ENCODE measurements at places on chromosomes 1 and 21. TPM values are rescaled to one million over a fixed set of nuclear protein-coding genes. Genes with fewer than 3 reads are reported as not detected.

DNA sequence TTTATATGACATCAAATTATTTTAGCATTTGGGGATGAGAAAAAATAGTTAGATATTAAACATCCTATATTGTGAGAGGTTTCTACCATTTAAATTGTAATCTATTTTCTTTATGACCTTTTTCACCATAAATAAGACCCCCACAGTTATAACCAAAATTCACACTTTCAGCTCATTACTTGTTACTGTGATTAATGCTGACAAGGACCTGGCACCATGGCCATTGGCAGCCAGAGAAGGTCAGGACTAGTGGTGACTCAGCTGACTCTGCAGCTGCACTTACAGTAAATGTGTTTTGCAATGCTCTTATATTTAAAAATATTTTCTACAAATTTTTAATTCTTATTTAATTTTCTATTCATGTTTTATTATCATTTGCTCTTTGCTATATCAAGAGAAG, 133.3 kb upstream of the C1orf105 start:
- no peak overlapping the region for H3K4me3 ChIP-seq
- H3K27ac ChIP-seq: peak overlapping the region; percentile 46
- H3K36me3 ChIP-seq: no peaks in the 10 kb centered on the region
- H3K4me1 ChIP-seq: peaks cover 8% of the 10 kb centered on the region
- no peaks in the 10 kb centered on the region for H3K27me3 ChIP-seq
- DNase-seq: peak; percentile 39

- no peaks in the 10 kb centered on the region for H3K36me3 ChIP-seq
- H3K27ac ChIP-seq: no peak overlapping the region
- no peak for DNase-seq
- no peak overlapping the region for H3K4me3 ChIP-seq
These were observed 29.6 kb downstream of the SIM2 start for GRCh38 chr21:36728371-36729111.

DNA sequence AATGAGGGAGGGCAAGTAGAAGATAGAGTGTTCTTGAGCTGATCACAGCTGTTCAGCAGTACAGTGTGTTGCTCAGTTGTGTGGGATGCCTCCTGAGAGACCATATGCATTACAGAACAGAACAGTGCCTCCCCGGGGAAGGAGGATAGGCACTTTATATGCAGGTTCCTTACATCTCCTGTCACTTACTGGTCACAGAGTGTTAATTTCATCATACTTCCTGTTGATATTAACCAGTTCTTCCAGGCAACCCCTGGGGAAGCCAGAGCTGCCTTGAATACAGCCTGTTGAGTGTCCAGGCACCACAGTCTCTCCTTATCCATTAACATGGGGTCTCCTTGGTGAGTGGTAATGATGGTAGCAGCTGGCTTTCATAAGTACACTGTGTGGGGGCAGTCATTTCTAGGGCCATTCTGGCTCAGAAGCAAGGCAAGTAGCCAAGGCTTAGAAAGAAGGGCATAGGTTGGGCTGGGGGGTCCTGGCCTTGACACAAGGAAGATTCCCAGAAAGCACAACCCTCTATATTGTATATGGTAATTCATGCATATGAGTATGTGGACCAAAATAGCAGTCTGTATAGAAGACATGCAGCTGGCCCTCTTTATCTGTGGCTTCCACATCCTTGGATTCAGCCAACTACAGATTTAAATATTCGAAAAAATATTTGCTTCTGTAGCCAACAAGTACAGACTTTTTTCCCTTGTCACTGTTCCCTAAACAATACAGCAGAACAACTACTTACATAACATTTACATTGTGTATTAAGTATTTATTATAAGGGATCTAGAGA, 142.4 kb downstream of the ZP4 start:
- H3K4me3 ChIP-seq: no peak overlapping the region
- no peak overlapping the region for H3K27ac ChIP-seq
- H3K36me3 ChIP-seq: no peaks in the 10 kb centered on the region
- DNase-seq: no peak
- H3K27me3 ChIP-seq: no peaks in the 10 kb centered on the region
- peaks cover 18% of the 10 kb centered on the region for H3K4me1 ChIP-seq

DNA sequence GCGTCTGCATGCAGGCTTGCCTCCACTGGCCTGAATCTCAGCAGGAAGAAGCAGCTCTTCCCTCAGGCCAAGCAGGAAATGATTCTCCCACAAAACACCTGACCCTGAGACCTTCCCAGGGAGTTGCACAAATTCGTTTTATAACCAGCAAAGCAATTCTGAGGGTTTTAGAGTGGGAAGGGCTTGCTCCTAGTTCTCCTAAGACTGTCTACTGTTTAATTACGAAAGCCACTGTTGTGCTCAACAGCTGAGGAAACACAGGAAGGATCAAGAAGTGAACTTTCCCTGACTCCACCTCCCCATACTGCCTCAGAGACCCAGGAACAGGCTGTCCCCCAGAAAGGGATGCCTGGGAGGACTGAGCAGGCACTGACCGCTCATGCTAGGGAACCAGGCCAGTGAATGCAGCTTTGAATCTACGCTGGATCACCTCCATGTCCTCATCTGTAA, 37.0 kb upstream of the PUM1 start:
- H3K4me3 ChIP-seq: no peak overlapping the region
- H3K27me3 ChIP-seq: no peaks in the 10 kb centered on the region
- H3K4me1 ChIP-seq: no peaks in the 10 kb centered on the region
- peak overlapping the region; percentile 27 for H3K27ac ChIP-seq
- H3K36me3 ChIP-seq: no peaks in the 10 kb centered on the region

GRCh38 chr1:206804156-206804737, 32.0 kb upstream of the IL10 start:
- H3K27ac ChIP-seq: no peak overlapping the region
- no peak for DNase-seq
- H3K4me1 ChIP-seq: peaks cover 31% of the 10 kb centered on the region

DNA sequence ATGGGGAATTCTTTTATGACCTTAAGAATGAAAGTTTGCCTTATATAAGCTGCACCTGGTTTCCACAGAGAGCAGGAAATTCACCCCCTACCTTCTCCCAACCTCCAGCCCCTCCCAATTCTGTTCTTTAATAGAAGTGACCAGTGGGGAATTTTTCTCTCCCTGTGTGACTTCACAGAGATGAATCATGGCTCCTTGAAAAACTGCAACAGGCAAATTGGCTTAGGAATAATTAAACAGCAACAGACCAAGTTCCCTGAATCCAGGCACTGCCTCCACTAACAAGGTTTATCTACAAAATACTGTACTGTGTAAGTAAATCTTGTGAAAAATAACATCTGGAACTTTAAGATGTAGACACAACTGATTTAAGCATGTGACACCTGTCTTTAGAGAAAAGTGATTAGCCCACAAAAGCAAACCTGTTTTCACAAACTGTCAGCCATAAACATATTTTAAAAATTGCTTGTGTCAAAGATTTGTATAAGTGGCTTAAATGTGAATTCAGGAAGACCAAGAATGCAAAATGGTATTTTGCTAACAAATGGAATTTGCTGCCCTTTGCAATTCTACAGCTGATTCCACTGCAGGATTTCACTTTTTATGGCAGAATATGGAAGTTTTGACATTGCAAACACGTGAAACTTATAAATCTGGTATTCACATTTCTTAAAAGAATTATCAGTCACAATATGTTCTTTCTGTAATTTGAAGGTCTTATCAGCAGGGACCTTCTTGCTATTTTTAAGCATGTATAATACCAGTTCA, 54.0 kb downstream of the ALG14 start:
- H3K36me3 ChIP-seq: no peaks in the 10 kb centered on the region
- no peak overlapping the region for H3K4me3 ChIP-seq
- H3K27me3 ChIP-seq: no peaks in the 10 kb centered on the region
- peaks cover 59% of the 10 kb centered on the region for H3K4me1 ChIP-seq
- DNase-seq: no peak

GRCh38 chr1:215111916-215112315, 29.4 kb downstream of the KCNK2 start:
- H3K27ac ChIP-seq: no peak overlapping the region
- no peak overlapping the region for H3K4me3 ChIP-seq
- DNase-seq: no peak
- no peaks in the 10 kb centered on the region for H3K27me3 ChIP-seq
- no peaks in the 10 kb centered on the region for H3K4me1 ChIP-seq

- H3K27ac ChIP-seq: no peak overlapping the region
- H3K4me1 ChIP-seq: no peaks in the 10 kb centered on the region
- H3K4me3 ChIP-seq: no peak overlapping the region
- no peaks in the 10 kb centered on the region for H3K36me3 ChIP-seq
- H3K27me3 ChIP-seq: no peaks in the 10 kb centered on the region
These were observed 39.7 kb upstream of the MAP10 start for GRCh38 chr1:232765542-232765941.

- no peak for DNase-seq
- H3K27ac ChIP-seq: peak overlapping the region; percentile 97
- H3K4me3 ChIP-seq: no peak overlapping the region
- peaks cover 38% of the 10 kb centered on the region for H3K4me1 ChIP-seq
- no peaks in the 10 kb centered on the region for H3K27me3 ChIP-seq
These were observed 6.0 kb downstream of the TXNIP start for GRCh38 chr1:145990249-145990855.

The GPR3 gene
- total RNA-seq: 0.57 TPM

The SPRR2E gene
- total RNA-seq: not detected

The HES4 gene
- 30.4 TPM for total RNA-seq

The SLAMF7 gene
- total RNA-seq: 0.17 TPM

The TNFRSF18 gene
- total RNA-seq: not detected

Data from heart right ventricle (tissue), 16 donors.